ENCODE measurements at places on chromosomes 11 and 22.

- DNase-seq: no peak
These were observed at the start of gene TMEM151A for GRCh38 chr11:66291706-66292542. TMEM151A (plus strand) TSS chr11:66291894; CDS start chr11:66292014, 120 bp downstream.

GRCh38 chr11:134905928-134906327 is 493.9 kb upstream of the B3GAT1 start:
- no peak for DNase-seq

DNA sequence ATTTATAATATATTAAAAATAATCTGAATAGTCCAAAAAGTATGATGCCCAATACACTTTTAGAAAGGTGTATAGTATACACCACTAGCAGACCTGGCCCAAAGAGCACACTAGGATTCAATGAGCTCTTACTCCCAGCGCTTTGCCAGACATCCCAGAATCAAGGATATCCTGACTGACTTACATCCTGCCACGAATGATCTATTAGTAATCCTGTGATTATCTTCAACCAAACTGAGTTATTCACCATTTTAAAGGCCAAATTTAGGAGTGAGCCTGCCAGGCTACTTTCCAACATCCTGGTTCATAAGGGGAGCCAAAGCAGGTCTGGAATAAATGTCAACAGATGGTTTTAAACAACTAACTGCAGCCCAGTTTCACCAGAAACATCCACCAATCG is 60.8 kb upstream of the FAM181B start:
- no peak for DNase-seq

- no peak for DNase-seq
These were observed 184.9 kb downstream of the SBF2 start for GRCh38 chr11:10108915-10109680.

- DNase-seq: no peak
These were observed 531 bp upstream of the MEN1 start for GRCh38 chr11:64810891-64811272.

DNA sequence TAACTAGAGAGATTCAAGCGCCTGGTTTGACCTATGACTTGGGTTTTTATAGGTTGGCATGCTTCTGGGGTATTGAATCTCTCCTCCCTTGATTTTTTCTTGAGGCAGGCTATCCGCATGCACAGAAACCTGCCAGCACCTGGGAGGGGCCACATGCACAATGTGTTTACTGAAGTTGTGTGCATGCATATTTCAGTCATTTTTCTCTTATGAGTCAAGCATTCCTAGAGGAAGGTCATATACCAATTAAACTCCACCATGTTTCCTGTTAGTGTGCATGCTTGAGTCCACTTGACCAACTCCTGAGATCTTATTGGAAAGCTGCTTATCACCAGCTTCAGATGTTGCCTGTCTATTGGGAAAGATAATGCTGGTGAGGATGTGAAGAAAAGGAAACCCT is 1718.4 kb downstream of the LRRC4C start:
- no peak for DNase-seq

- no peak for DNase-seq
These were observed 394.0 kb downstream of the MIAT start for GRCh38 chr22:27051407-27051806.

- no peak for DNase-seq
These were observed 7.8 kb downstream of the SOX10 start for GRCh38 chr22:37976547-37976946.

- no peak for DNase-seq
These were observed 725.1 kb downstream of the NTM start for GRCh38 chr11:132095230-132096131.

DNA sequence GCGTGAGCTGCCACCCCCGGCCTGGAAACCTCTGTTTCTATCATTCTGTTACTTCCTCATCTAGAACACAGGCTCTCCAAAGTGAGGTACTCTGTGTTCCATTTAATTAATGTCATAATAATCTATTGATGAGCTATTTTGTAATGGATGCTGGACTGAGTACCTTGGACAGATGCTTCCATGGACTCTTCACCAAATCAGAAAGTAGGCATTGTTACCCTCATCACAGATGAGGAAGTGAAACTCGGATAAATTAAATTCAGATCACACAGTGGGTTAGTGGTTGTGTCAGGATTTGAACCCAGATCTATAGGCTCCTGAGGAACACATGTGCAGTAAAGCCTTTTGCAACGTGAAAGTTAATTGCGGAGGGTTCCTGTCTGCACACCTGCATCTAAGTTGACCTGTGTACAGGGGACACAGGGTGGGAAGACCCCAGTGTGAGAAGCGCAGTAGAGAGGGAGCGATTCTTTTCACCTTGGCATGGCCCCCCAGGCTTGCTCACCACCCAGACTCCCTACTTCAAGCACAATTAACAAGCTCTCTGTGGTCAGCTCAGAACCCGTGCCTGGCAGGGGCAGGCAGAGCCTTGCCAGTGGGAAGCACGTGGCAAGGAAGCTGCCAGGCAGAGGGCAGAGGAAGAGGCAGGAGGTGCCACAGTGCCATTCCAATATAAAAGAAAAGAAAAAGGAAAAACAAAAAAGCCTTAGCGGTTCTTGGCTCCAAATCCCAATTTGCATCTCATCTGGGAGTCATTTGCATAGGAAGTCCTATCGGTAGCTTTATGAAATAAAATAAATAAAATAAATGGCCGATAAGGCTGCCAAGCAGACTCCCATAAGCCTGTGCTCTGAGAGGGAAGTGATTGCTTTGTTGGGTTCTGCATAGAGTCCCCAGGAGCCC is 239.3 kb downstream of the GRIK4 start:
- no peak for DNase-seq

- DNase-seq: peak; percentile 91
These were observed 64.8 kb downstream of the STIM1 start for GRCh38 chr11:3920148-3920852.

DNA sequence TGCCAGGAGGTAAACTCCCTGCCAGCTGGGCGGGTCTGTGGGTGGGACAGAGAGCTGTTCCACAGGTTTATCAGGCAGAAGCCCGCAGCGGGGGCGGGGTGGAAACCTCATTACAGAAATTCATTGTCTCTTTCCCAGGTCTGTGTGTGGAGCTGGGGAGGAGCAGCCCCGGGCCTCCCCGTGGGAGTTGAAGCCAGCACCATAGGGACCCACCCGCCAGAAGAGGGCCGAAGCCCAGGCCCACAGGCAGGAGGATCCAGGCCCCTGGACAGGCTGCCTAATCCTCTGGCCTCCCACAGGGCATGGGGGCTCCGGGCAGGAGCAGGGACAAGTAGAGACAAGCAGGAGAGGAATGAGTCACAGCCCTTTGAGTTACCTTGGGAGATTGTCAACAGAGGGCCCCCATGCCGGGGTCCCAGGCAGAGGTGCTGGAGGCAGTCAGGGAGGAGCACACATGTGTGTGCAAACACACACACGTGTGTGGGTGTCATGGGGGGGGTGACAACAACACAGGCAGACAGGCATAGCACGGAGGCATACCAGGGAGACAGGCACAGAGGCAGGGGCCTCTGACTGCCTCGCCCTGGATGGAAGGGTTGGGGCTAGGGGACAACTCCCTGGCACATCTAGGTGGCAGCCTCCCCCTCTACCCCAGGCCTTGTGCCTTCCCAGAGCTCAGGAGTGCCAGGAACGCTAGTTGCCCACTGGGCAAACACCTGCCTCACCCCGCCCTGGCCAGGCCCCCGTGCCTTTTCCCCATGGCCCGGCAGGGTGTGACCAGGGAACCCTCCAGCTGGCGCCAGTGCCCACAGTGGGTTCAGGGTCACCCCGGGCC is 1.4 kb downstream of the CDC42BPG start:
- DNase-seq: no peak

DNA sequence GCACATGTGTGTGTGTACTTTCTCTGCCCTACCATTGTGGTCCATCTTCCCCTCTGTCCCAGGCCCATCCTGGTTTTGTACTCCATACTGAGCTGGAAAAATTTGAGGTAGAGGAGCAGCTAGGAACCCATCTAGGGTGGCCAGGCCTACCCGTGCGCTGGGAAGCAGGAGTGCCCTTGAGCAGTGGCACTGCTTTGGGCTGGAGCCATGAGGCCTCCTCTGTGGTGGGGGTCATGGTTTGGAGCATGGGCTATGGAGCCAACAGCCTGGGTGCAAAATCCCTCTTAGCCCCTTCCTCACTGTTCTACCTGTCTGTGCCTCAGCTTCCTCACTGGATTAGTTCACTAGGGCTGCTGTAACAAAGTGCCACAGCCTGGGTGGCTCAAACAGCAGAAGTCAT is 21.9 kb upstream of the ALG8 start:
- DNase-seq: no peak

GRCh38 chr11:37105427-37105826 is 507.4 kb upstream of the RAG2 start:
- no peak for DNase-seq

- no peak for DNase-seq
These were observed 4.3 kb downstream of the CBX7 start for GRCh38 chr22:39148026-39148726.

GRCh38 chr11:704781-705645 is 1.0 kb upstream of the EPS8L2 start:
- DNase-seq: no peak

DNA sequence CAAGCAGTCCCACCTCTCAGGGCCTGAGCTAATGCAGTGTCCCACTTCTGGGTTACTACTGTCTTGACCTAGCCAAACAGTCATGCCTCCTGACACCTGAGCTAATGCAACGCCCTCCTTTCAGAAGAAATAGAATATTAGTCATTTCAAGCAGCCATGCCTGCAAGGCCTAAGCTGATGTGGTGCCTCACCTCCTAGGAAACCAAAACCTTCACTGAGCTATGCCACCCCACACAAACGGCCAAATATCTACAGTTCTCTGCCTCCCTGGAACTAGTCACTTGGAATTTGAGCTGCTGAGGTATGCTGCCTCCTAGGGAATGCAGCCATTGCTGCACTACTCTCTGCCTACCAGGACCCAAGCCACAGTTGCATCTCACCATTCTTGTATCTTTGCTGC is 8.3 kb upstream of the MS4A6E start:
- DNase-seq: no peak

GRCh38 chr22:31247726-31248125 is 35.6 kb downstream of the LIMK2 start:
- DNase-seq: no peak

- DNase-seq: no peak
These were observed 13.0 kb upstream of the RAB39A start for GRCh38 chr11:107915229-107915628.

DNA sequence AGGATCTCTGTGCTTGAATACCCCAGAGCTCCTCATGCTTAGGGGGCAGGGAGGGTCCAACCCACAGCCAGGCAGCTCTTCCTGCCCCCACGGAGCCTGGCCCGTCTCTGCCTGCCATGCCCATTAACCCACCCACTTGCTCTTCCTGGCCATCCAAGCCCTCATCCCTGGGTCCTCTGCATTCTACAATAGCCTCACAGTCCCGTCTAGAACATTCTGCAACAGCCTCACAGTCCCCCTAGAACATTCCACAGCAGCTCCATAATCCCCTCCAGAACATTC is 15.1 kb downstream of the TSPAN32 start:
- DNase-seq: no peak

DNA sequence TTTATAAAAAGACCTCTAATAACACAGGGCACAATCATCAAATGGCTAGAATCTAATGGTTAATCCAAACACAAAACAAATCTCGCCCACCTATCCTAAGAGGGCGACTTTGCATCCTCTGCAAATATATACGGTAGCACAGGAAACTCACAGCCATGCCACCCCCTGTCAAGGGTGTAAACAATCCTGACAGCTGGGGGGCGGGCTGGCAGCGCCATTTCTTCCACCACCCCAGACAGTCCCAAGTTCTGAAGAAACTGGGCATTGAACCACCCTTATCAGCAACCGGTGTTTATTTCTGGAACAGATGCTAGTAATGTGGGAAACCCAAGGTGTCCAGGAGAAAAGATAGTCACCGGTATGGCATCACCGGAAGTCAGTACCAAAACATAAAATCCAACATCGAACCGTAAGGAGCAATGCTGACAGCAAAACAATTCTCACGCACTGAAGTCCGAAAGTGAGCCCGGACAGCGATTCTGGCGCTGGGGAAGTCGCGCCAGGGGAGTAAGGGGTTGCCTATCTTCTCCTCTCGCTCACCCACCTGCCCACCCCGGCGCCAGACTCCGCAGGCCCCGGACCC is 825 bp downstream of the FBXO3 start:
- peak; percentile 63 for DNase-seq

- DNase-seq: no peak
These were observed 1.4 kb upstream of the C22orf39 start for GRCh38 chr22:19448739-19449421.

GRCh38 chr22:39665229-39665628 is 94.7 kb downstream of the CACNA1I start:
- no peak for DNase-seq

DNA sequence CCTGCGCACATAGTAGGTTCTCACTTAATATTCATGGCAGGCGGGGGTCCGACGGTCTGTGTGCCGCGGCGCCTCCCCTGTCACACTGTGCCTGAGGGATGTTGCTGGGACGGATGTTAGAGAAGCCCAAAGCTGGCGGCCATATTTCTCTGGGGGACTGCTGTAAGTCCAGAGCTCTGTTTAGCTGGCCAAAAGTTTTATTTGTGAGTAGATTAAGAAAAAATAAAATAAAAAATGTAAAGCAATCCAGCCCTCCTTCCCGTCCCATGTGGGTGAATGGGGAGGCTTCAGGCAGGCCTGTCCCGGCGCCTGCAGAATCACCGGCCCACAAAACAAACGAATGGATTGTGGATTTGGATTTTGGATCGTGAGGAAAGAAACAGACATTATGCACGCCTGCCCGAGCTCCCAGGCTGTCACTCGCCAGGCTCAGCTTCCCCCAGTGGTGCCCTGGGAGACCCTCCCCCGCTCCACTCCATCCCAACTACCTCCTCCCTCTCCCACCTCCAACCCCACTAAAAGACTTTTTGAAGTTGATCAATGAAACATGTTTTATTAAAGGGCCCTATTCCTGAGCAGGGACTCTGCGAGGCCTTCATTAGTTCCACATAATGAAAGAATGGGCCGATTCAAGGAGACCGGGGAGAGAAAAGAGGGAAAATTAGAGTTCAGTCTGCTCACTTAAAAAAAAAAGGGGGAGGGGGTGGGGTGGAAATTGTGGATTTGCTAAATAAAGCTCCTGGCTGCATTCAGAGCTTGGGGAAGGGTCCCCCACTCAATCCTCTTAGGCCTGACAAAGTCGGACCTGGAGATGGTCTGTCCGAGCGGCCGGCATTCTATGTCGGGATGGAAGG is 20.4 kb upstream of the SCUBE1 start:
- DNase-seq: no peak

DNA sequence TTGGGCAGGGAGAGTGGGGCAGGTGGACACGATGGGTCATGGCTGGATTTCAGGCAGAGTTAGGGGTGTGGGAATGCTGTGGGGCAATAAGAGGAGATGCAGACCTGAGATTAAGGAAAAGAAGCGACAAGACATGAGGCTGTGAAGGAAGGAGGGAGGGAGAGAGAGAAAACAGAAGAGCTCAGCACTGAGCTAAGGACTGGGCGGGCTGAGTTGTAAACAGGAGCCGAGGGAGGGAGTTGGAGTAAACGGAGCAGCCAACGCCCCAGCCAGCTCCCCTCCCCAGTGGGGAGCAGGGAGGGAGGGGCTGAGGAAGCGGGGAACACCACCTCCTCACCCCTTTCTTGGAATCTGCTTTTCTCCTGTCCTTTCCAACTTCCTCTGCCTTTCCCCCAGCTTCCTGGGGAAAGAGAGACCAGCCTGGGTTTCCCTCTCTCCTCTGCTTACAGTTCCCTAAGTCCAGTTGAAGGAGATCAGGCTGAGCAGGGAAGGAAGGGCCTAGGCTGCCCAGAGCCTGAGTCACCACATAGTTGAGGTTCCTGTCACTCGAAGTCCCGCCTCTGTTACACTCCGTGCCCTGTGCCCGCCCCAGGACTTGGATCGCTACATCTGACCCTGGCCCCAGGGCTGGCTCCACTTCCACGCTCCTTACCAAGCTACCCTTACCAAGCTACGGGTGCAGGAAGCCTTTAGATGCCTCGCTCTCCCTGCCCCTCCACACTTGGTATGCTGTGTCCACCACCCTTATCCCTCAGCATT is 6.7 kb upstream of the AHNAK start:
- peak; percentile 87 for DNase-seq
